Activated CD4-positive, alpha-beta T cell treated with anti-CD3 and anti-CD28 coated beads for 48 hours (primary cell): ENCODE measurements at places on chromosomes 12 and 14.

GRCh38 chr12:122505419-122506051 lies 4.8 kb upstream of the ZCCHC8 start:
- no peak for DNase-seq

DNA sequence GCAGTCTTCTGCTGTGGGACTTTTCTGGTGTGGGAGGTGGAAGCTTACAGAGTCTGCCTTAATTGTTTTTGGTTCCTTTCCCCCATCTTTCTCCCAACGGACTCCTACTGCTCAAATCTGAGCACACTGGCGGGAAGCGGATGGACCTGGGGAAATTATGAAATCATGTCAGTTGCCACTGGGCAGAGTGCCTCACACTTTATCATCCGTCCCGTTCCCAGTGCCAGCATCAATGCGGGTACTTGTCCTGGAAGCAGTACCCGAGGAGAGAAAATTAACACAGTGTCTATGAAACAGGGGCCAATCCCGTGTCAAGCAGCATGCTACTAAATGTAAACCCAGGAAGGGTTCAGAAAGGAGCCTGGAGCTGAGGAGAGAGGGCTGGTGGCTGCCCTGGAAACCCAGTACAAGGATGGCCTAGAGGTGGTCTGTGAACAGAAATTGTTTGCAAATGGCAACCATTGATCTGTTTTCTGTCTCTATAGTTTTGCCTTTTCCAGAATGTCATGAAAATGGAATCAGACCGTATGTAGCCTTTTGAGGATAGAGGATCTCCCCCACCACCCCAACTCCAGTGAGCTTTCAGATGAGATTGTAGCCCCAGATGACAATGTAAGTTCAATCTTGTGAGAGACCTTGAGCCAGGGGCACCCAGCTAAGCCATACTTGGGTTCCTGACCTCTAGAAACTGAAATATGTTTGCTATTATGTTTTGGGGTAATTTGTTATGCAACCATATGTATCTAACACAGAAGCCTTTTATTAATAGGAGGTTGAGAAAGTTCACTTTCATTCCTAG lies 908 bp upstream of the CDKL1 start:
- DNase-seq, result no peak

DNA sequence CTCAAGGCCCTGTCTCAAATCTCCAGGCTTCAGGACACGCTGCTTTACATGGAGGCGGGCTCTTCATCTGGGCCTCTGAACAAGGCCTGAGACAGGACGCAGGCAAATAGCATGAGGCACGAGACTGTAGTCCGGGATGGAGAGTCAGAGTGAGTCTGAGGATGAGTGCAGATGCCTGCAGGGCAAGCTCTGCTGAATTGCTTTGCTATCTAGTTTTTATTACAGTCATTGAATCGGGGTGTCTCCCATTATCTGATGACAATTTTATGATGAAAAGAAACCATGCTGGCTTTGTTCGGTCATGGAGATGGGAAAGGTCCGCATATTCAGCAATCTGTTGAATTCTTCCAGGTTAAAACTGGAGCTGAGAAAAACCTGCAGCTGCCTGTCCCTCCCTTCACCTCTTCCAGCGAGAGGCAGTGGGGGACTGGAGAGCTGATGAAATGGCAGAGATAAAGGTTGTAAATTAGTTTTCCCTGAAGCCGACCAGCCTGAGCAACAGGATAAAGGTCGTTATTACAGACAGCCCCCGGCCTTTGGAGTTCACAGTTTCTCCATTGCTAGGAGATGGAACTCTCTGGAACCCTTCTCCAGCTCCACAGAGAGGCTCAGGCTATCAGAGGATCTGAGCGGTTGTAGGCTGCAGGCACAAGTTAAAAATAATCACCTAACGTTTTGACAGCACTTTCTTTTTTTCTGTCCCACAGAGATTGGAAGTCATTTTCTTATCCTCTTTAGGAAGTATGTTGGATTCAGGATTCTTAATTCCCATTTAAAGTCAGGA lies 1.3 kb upstream of the ADGRD1 start:
- DNase-seq, result no peak

DNA sequence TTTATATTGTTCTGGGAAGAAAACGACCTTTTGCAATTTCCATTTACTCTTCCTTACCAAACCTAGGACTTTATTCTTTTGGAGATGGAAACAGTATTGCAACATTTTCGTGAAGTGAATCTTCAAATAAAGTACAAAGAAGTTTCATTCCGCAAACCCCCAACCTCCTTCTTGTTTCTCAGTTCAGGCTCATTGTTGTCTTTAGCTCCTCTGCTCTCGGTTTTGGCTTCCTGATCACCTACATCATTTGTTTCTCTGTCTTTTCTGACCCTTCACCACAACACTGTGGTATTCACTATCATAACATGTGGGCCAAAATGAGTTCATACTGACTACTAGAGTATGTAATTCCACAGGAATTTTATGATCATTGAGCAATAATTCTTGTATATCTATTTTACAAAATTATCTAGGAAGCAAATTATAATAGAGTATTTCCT lies 266.8 kb downstream of the ADAMTS20 start:
- no peak for DNase-seq

DNA sequence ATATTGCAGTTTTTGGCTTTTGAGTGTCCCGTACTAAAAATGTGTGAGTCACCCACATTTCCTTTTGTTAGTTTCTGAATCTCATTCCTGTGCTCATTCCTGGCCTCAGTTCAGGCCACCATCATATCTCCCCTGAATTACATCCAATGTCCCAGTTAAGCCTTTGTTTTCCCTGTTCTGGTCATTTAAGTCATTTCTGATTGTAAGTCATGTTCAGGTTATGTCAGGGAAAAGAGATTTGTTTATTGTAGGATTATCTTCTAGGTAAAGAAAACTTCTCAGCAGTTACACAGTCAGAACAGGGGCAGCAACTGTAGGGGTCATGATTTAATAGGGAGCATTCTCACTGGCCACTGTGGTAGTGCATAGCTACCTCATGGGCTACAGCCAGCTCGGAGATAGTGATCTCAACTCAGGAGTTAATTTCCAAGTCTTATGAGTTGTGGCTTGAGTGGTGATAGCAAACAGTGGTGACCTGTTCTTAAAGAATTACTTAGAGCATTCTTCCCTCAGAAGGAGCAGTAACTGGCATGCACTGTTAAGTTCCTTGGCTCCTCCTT lies 6.7 kb downstream of the DDX47 start:
- no peak for DNase-seq

- DNase-seq, result no peak
Measured at GRCh38 chr12:12398026-12398859, 41.4 kb downstream of the BORCS5 start.

GRCh38 chr12:1581973-1582708 lies 12.2 kb downstream of the FBXL14 start:
- no peak for DNase-seq

GRCh38 chr14:38278035-38278434 lies 22.1 kb upstream of the CLEC14A start:
- no peak for DNase-seq

DNA sequence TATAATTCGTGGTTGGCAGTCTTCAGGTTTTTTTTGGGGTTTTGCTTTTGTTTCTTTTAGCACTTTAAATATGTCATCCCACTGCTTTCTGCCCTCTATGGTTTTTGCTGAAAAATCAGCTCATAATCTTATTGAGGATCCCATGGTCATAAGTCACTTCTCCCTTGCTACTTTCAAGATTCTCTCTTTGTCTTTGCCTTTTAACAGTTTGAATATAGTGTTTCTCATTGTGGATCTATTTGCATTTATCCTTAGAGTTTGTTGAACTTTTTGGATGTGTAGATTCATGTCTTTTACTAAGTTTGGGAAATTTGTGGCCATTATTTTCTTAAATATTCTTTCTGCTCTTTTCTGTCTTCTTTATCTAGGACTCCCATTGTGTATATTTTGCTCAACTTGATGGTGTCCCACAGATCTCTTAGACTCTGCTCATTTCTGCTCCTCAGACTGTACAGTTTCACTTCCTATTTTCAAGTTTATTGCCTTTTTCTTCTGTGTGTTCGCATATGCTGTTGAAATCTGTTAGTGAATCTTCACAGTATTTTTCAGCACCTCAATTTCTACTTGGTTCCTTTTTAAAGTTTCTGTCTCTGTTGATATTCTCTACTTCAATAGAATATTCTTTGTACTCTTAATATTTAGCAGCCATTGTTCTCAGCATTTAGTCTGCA lies 70.8 kb downstream of the WNK1 start:
- DNase-seq, result no peak

DNA sequence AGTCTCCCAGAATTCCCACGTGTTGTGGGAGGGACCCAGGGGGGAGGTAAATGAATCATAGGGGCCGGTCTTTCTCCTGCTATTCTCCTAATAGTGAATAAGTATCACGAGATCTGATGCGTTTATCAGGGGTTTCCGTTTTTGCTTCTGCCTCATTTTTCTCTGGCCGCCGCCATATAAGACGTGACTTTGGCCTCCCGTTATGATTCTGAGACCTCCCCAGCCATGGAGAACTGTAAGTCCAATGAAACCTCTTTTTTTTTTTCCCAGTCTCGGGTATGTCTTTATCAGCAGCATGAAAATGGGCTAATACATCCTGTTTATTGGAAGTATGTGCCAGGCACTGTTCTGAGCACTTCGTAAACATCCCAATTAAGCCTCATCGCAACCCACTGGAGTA lies 788 bp downstream of the KRT72 start:
- no peak for DNase-seq

DNA sequence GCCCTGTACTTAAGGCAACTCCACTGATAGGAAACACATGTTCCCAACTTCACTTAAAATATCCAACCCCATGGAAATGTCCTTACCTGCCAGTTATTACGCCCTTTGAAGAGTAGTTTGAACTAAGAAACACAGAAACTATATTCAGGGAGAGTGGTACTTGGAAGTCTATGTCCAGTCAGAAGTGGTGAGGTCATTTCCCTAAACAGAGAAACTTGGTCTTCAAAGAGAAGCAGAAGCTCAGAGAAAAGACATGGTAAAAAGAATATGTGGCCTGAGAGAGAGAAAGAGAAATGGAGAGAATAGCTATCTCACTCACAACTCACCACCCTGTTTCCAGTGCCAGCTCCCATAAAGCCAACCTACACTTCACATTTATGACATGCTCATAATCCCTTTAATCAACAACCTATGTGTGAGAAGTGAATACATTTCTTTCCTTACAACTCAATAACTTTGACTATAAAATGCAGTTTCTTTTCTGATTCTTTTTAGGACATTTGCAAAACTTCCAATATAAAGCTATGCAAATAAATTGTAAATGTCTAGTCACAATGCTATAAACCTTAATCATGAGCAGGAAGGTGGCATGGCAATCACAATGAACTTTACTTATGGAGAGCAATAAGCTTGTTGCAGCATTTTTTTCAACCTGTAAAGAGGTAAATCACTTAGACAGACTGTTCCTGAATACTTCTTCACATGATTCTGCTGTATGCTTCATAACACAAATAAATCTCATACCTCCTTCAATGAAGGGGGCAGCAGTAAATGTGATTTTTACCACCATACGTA lies 67.1 kb downstream of the CPNE8 start:
- DNase-seq, result no peak

DNA sequence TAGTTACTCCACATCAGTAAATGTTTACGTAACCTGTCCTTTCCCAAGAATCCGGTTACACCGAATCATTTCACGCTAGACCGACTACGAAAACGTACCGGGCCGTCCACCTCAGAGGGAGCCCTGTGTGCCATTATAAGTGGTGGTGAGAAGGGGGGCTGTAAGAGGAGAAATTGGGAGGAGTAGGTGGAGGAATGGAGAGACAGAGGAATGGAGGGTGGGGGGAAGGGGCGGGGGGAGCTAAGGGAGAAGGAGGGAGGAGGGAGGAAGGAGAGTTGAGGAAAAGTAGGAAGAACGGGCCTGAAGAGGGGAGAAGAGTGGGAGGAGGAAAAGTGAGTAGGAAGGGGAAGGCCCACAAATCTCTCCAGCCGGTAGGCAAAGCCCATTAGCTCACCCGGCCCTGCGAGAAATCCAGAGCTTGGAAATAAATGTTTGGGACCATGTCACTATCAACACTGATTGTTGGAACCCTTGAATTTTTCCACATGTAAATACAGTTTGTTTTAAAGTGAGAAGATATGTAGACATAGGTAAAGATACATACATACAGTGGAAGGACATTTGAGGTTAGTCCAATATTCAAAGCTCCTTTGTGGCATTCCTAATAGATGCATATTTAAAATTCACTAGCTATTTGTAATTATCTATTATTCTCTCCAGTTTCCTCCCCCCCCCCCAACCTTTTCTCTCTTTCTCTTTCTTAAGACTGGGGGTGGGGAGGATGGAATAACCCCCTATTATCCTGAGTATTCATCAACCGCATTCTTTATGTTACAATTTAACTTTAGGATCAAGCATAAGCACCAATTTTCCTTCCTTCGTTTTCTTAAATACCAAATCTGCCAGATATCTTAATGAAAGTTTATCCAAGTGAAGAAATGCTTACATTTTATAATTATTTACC lies 2.1 kb upstream of the FOXG1 start:
- no peak for DNase-seq
